Activated naive CD4-positive, alpha-beta T cell treated with anti-CD3 and anti-CD28 coated beads, Interleukin-2, amount 10 ng/mL, durations not matched to agents 7 days and 5 days (primary cell): ENCODE measurements at places on chromosomes 7 and 10.

- DNase-seq: no peak
These were observed 174.2 kb upstream of the NPS start for GRCh38 chr10:127374901-127375300.

DNA sequence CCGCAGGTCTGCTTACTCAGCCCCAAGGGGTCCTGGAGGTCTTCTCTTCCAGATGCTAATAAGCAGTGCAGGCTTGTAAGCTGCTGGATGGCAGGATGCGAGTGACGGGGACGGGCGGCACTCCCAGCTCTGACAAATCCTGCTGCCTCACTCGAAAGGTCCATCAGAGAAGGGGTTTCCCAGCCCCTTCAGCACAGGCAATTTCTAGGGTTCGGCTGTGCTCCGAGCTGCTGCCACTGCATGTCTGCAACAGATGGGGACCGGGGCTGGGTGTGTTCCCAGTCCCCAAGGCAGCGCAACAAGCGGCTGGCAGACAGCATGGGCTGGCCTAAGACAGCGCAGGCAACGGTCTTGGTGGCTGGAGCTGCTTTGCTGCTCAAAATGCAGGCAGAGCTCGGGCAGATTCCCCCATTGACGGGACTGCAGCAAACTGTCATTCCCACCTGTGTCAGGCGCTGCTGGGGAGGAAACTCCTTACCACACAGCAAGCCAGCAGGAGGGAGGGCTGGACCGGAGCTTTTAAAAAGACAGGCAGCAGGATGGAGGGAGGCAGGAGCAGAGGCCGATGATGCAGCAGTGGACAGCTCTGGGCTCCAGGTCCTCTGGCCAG is 62.4 kb downstream of the PRKAG2 start:
- no peak for DNase-seq

DNA sequence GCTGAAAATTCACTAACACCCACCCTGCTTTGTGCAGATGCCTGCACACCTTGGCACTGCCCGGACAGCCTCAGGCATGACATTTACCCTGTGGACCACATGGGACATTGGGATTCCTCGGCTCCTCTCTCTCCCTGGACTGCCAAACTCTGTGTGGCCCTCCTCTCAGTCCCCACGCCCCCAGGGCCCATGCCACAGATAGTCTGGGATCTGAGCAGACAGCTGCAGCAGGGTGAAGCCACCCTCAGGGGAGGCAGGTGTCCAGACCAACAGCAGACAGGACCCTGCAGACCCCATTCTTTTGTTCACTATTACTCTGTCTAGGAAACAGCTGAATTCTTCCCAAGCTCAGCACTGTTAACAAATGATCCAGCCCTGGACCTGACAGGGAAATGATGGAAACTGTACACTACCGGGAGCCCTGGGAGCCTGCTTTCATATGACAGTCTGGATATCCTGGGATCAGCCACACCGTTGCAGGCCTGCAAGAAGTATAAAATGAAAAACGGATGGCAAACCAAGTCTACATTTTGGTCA is 83.4 kb downstream of the VOPP1 start:
- DNase-seq: no peak

GRCh38 chr10:23338886-23339285 is 5.7 kb downstream of the C10orf67 start:
- no peak for DNase-seq

GRCh38 chr10:49357910-49358309 is 38.0 kb downstream of the DRGX start:
- DNase-seq: no peak

- DNase-seq: no peak
These were observed 287.4 kb upstream of the ZMIZ1 start for GRCh38 chr10:78781251-78781913.

- no peak for DNase-seq
These were observed 111.8 kb downstream of the VIPR2 start for GRCh38 chr7:159032753-159033472.

DNA sequence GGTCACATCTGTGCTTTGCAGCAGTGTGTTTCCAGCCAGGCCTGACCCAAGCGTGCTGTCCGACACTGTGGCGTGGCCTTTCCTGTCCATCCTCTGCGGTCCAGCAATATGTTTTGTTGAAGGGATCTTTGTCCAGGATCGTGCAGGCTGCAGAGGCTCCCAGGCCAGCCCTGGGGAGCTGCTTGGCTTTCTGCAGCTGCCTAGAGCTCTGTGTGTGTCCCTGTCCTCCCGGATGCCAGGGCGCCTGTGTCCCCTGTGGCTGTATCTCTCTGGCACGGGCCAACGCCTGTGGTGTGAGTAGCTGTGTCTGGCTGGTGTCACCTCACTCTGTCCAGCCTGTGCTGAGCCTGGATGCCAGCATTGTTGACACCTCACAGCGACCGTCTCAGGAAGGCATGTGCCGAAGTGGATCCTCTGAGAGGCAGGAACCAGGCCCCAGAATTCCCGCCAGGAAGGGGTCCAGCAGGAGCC is 94.5 kb downstream of the INPP5A start:
- DNase-seq: no peak

- no peak for DNase-seq
These were observed 1.7 kb upstream of the CCDC186 start for GRCh38 chr10:114175667-114176066.

GRCh38 chr10:76453332-76453731 is 1021.9 kb downstream of the LRMDA start:
- no peak for DNase-seq

GRCh38 chr7:27078616-27079233 is 17.1 kb downstream of the HOXA1 start:
- DNase-seq: no peak

DNA sequence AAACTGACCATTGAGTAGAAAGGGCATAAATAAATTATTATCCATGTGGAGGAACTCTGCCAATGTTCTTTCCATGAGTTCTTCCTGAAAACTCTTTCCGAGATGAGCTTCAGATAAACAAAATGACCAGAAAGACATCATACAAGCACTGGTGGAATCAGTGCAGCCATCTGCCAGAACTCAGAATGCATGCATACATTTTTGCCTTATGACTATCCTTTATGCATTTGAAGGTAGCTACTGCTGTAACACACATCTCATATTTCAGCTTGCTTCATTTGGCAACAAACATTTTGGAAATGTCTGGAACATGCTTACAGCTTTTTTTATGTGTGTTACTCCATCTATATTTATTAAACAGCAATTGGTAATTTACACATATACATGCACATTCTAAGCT is 448.9 kb downstream of the PLXDC2 start:
- no peak for DNase-seq

DNA sequence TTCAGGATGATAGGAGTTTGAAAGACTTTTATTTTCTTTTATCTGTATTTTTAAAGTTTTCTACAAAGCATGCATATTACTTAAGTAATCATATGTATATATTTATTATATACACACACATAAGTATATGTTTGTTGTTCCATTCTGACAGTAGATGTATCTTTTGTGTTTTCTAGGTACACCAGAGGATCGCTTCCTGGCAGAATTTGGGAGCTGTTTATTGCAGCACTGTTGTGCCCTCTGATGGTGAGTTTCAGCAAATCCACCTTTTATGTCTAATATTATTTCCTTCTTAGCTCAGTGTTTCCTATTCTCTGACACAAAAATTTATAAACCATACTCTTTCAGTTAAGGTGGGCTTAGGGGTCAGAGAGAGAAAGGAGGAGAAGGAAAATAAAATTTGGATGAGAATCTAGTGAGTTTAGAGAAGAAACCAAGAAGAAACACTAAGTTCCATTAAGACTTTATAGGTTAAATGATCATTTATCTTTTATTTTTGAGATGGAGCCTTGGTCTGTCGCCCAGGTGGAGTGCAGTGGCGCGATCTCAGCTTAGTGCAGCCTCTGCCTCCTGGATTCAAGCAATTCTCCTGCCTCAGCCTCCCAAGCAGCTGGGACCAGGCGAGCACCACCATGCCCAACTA is 59.2 kb upstream of the OIT3 start:
- DNase-seq: peak; percentile 59

DNA sequence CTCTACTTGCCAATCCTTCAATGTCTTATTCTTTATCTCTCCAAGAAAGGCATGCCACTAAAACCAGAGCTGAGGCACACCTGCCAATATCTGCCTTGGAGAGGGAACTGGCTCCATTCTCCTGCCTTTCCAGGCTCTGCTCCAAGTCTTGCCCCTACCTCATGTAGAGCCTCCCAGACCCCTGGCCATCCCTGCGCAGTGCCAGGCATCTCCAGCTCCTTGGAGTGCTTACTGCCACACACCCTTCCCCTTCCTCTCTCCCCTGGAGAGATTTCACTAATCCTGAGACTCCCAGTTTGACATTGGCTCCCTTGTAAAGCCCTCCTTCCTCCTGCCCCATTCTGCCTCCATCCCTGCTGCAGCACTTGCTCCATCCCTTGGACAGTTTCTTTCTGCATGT is 255.2 kb upstream of the ZMIZ1 start:
- DNase-seq: no peak

GRCh38 chr10:43076876-43077420 is at the start of gene RET:
Gene RET (plus strand): TSS chr10:43077069. CDS start chr10:43077259, 190 bp downstream.
- DNase-seq: peak; percentile 71

DNA sequence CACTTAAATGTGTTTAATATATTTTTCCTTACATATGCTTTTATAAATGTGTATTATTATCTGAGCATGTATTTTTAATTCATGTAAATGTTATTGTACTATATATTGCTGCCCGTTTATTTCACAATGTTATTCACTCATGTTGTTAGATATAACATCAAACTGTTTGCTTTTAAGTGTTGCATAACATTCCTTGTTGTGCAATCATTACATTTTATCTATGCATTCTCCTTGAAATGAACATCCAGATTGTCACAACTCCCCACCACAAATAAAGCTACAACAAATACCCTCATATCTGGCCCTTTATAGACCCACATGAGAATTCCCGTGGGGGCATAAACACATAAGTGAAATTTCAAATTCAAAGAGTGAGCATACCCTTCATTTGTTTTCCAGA is 264.2 kb downstream of the HPSE2 start:
- no peak for DNase-seq

DNA sequence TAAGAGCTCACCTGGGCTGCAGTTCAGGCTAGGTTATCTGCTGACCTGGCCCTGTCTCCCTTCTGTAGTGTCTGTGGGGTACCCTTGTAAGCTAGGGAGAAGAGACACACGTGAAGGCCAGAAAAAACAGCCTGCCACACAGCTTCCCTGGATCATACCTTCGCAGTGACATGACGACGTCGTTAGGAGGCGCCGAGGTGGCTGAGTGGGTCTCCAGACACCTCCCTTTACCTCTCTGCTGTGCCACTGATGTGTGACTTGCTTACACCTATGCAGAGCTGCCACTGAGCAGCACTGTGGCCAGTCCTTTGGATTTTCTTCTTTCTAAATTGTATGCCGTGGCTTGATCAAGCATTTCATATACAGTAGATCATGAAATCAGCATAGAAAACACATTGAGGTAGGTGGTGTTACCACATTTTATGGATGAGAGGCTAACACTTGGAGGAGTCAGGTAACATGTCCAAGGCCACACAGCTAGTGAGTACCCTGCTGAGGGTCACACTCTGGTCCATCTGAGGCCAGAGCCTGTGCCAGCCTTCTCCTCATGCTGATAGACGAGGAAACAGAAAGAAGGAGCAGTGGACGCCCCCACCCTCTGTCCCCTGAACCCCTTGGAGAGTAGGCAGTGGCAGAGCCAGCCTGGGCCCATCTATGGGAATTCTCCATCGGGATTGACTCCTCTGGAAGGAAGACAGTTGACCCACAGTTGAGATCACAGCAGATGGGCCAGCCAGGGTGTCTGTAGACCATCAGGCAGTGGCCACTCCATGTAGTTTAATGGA is 23.1 kb downstream of the HTRA1 start:
- DNase-seq: no peak

DNA sequence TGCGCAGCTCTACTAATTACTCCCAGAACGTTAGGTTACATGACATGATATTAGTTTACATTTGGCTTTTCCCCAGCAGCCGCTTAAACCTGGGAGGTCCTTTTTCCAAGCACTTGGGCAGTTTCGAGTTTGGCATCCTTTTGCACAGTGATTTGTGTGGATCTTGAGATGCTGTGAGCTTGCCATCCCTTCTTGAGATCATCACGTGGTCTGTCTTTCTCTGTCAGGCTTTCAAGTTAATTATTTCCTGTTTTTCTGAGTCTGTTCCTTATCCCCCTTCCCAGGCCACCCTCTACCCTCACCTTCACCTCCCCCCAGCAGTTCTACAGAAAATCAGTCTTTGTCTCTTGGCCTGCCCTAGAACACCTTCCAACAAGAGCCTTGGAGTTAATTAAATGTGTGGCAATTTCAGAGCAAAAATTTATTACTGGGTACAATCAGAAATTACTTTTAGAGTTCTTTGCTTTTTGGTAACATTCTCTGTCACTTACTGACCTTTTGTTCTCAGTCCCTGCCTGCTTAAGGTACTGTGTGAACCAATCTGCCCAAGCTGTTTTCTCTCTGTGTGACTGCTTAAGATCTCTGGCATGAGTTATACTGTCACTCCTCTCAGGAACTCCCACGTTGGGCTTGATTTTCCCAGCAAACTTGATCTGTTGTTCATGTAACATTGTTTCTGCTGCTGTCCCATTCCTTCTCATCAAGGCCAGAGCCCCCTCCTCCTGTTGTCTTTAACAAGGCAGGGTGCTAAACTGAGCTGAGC is 3.1 kb upstream of the SLF2 start:
- no peak for DNase-seq

DNA sequence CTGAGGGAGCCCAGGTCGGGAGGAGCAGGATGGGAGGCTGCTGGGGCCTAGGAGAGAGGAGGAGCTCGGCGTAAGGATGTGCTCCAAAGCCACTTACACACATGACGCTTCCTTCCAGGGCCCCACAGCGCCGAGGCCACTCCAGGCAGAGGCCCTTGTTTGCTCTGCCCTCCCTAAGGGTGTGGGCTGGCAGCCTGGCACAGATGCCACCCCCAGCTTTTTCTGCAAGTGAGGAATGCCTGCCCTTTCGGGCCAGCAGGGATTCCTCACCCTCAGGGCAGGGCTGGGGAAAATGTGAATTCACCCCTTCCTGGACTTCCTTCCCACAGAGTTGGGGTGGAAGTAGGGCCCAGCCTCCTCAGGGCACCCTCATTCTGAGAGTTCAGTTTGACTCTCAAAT is 5.6 kb upstream of the AQP1 start:
- no peak for DNase-seq

DNA sequence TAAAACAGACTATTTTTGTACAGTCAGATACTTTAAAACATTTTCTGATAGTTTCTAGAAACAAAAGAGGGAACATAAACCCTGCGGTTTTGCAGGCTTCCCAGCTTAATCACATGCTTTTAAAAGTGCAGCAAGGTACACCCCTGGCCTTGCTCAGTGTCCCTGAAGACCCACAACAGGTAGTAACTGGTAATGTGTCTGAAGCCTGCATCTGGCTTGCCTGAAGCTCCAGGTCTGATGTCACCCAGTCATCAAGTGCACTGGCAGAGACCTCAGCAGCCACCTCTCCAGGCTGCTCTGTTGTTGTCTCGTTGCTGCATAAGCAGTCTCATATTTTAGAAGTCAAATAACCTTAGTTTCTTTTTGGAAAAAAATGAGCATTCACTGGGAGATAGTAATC is 376.1 kb upstream of the MTPN start:
- no peak for DNase-seq

DNA sequence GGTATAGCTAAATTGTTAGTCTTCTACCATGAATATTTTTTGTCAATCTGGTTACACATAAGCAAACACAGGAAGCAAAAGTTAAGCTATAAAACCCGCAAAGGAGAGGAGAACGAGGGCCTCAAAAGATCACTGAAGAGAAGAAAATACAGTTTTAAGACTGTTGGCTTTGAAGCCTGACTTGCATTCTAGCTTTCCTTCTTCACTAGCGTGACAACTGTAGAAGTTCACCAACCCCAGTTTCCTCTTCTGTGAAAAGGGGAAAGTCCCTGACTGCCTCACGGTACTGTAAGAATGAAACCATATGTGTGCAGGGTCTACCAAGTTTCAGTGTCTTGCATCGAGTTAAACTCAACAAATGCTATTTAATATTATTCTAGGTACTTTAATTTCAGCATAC is 7.5 kb upstream of the LRRN3 start:
- peak; percentile 74 for DNase-seq

- no peak for DNase-seq
These were observed 150.4 kb upstream of the SMIM30 start for GRCh38 chr7:113268757-113269156.
